ENCODE measurements at places on chromosomes 5 and 9.

GRCh38 chr9:132069046-132069898 is 10.4 kb downstream of the MED27 start:
- DNase-seq, result no peak

GRCh38 chr5:125506124-125506523 is 759.7 kb upstream of the ZNF608 start:
- no peak for DNase-seq

- DNase-seq, result no peak
These were observed 26.4 kb downstream of the FBXL7 start for GRCh38 chr5:15526413-15526812.

GRCh38 chr5:152844713-152845112 is 439.6 kb upstream of the NMUR2 start:
- no peak for DNase-seq

- DNase-seq, result no peak
These were observed 9.9 kb upstream of the PLEKHG4B start for GRCh38 chr5:82097-82496.

GRCh38 chr5:81301271-81302015 is at the start of gene ZCCHC9:
Gene ZCCHC9 (plus strand): TSS chr5:81301587. CDS start chr5:81304758, 3,171 bp downstream.
- DNase-seq, result peak; percentile 91

DNA sequence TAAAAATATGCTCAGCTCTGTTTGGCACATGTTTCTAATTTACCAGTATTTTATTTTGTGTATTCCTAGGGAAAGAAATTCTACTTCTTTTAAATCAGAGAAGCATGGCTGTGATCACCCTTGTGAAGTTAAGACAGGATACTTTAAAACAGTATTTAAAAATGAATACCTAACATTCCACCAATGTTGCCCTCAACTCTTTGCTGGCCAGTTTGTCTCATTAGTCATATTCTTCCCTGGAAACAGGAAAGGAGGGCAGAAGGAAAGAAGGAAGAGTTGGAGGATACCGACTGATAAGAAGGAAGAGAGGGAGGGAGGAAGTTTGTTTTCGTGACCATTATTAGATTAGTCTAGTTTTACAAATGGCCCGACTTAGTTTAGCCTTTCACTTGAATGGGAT is 137.4 kb downstream of the PLK2 start:
- no peak for DNase-seq

DNA sequence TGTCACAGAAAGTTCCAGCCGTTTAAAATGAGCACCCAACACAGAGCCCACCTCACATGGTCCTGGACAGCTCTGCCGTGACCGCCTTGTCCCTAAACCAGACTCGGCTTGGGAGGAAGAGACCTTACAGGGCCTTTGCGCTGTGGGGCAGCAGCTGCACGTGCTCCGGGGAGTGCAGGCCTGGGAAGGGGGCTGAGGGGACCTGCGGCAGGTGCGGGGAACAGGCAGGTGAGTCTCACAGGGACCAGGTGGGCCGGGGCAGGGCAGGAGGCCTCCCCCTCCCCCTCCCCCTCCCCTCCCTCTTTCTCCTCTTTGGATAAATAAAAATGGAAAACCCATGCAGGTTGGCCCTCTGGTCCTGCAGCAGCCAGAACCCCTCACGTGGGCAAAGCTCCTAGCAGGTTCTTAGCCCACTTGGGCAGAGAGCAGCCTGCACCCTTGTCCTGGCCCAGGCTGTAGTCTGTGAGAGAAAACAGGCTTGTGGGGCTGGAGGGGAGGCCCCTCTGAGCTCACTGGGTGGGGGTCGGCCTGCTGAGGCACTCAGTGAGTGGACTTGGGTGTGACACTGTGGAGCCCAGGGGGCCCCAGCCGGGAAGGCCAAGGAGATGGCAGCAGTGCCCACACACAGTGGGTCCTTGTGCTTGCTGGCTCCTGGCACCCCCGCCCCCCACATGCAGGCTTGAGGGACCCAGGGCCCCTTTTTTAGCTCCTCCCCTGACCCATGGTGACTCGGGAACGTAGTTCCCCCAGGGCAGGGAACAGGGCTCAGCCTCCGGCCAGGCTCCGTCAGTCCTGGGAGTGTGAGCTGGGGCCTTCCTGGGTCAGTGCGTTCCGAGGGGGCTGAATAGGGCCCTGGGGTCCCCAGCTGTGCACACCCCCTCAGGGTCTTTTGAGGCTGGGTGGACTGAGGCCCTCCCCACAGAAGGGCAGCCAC is 40.0 kb upstream of the CACNA1B start:
- no peak for DNase-seq

GRCh38 chr9:110895147-110895905 is 142.9 kb downstream of the LPAR1 start:
- DNase-seq, result no peak

GRCh38 chr5:15021266-15022046 is 149.9 kb upstream of the ANKH start:
- DNase-seq, result no peak

GRCh38 chr9:137372693-137373610 is 50.0 kb downstream of the EXD3 start:
- no peak for DNase-seq

GRCh38 chr5:15248731-15249130 is 251.2 kb upstream of the FBXL7 start:
- no peak for DNase-seq

DNA sequence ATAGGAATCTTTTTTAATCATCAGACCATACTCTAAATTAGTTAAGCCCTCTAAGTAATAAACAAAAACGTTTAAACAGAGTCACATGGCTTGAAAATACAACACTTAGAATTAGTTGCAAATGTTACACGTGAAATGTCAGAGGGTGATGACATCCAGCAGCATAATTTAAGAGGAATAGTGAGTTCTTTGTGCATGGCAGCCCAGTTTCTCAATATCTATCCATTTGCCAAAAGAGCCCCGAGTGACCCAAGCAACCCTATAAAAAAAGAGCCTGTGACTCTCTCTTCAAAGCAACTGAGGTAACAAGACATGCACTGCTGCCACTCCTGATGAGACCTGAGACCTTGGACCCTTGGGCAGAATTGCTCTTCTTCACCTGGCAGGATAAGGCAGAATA is 96.9 kb upstream of the RASA1 start:
- no peak for DNase-seq

DNA sequence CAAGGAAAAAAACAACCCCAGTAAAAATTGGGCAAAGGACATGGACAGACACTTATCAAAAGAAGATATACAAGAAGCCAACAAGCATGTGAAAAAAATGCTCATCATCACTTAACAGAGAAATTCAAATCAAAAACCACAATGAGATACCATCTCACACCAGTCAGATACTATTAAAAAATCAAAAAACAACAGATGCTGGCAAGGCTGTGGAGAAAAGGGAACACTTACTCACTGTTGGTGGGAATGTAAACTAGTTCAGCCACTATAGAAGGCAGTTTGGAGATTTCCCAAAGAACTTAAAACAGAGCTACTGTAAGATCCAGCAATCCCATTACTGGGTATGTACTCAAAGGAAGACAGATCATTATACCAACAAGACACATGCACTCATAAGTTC is 157.4 kb downstream of the EDIL3 start:
- no peak for DNase-seq

DNA sequence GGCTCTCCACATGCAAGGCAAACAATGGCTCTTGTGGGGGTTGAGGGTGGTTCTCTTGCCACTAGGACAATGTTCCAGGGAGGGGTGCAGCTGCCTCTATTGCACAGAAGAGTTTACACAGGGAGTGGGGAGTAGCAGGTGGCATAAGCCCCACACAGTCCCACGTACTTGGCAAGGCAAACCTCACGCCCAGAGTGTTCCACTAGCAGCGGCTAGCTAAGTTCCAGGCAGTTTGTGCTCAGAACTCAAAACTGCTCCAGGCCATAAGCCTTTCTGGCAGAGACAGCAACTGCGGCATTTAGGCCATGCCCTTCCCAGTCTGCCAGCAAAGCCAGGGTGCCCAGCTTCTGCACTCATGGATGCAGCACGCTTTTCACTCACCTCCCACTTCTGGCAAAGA is 29.0 kb upstream of the BTNL3 start:
- no peak for DNase-seq

GRCh38 chr5:99122976-99123375 is 194.2 kb upstream of the CHD1 start:
- DNase-seq, result peak; percentile 19

- DNase-seq, result no peak
These were observed 93.2 kb upstream of the RUSC2 start for GRCh38 chr9:35396560-35397215.

DNA sequence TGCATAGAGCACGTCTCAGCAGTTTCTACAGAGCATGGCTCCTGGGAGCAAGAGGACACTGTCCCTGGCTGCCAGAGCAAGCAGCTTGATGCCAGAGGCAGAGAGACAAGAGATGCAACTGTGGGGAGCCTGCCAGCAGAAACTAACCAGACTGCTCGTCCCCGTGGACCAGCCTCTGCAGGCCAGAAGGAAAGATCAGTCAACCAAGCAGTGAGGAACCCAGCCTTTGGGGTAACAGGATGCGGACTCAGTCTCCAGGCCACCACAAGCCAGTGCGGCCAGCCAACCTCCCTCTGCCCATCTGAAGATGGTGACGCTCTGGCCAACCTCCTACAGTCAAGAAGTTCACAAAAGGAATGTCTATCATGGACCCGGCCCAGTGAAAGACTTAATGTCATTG is 3.7 kb downstream of the SURF4 start:
- no peak for DNase-seq

- DNase-seq, result no peak
These were observed 55.7 kb downstream of the LHFPL2 start for GRCh38 chr5:78592735-78593386.

GRCh38 chr9:120324996-120325642 is 254.8 kb downstream of the CDK5RAP2 start:
- DNase-seq, result no peak

DNA sequence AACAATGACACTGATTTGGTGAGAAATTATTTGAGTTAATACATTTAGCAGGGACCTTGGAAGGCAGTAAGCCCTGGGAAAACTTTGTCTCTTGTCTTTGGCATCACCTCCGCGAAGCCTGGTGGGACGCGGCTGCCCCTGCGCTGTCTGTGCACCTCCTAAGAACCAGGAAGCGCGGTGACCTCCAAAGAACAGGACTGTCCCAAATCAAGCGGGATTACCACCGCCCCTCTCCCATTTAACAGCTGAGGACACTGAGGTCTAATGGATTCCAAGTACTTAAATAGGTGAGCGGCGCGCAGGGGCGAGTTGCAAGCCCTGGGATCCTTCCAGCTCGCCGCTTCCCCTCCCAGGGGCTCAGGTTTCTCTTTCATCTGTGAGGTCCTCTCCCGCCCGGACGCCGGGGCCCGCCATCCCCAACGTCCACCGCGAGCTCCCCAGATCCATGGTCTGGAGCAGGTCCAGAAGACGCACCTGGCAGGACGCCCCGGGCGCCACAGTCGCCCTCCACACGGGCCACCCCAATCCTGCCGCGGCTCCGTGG is 432 bp downstream of the STARD4 start:
- peak; percentile 67 for DNase-seq

DNA sequence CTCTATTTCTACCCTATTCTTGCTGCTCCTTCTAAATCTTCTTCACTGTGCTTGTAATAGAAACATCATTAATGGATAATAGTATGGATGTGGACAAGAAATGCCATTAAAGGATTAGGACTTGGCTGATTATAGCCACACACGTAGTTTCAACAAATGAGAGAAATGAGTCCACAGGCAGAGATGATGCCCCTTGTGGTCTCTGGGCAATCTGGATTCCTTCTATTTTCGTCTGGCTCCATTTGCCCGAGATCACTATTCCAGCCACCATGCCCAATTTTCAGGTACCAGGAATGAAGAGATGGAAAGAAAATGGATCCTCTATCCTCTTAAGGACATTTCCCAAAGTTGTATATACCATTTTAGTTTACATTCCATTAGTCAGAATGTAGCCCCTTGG is 13.2 kb downstream of the VLDLR start:
- no peak for DNase-seq

DNA sequence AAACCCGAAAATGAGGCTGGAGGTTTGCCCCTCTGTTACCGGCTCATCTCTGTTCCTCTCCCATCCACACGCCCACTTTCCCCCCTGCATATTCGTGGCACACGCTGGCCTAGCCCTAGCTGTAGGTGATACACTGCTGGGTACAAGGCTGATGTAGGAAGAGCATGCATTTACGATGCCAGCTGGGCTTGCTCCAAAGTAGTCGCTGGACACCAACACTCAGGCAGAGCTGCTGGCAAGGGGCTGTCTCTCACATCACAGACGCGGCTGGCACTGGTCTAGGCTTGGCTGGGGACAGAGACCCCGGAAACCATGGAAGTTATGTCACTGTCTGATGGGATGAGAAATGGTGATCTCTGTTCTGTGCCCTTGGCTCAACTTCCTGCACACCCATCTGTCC is 9.8 kb upstream of the PHYKPL start:
- DNase-seq, result no peak

GRCh38 chr9:30977965-30978364 is 1406.5 kb upstream of the ACO1 start:
- DNase-seq, result no peak

GRCh38 chr5:20537911-20538703 is 550.1 kb upstream of the CDH18 start:
- no peak for DNase-seq

- no peak for DNase-seq
These were observed 74.6 kb downstream of the NUDT12 start for GRCh38 chr5:103487822-103488493.

DNA sequence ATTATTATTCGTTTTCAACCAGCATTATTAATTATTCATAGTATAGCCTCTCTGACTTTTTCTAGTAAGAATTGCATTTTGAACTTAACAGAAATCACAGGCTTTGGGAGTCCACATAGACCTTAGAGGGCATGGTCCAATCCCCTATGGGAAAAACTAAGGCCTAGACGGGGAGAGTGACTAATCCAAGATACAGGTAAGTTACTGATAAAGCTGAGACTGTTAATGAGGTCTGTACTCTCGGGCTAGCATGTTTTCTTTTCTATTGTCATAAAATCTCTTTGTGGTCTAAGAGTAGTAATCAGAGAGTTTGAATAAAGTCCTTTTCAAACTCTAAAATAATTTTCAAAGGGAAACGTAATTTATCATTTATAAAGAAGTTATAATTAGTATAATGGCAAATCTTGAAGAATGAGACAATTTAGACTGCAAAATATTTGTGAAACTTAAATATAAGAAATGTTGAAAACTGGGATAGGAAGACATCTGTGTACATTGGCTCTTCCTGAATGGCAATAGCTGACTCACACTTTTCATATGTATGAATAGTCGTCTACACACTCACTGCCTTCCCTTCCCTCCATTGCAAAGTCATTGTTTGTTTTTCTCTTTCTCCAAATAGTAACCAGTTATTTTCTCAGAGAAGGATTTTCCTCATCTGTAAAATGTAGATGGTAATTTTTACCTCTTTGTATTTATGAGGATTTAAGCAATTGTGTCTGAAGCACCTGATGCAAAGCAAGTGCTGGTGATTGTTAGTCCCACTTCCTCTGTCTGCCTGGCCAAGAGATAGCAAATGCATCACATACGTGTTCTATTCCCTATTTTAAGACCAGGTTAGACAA is 207.9 kb upstream of the CD180 start:
- DNase-seq, result peak; percentile 60

DNA sequence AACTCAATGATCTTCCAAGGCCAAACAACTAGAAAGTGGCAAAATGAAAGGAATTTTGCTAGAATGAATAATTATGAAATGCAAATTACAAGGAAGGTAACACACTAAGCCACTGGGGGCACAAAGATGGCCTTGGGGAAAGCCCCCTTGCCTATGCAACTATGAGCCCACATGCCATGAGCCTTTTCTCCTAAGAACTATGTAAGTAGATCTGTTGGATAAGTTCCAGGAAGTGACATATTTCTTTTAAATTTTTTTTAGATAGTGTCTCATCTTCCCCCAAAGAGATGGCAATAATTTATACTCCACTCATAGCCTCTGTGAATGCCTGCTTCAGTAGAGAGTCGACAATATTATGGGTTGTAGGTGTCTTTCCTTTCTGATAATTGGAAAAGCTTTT is 257.8 kb downstream of the AUH start:
- no peak for DNase-seq
